Esophagus squamous epithelium (tissue), 5 donors: ENCODE measurements at places on chromosomes 1 and 21.

GRCh38 chr1:221766210-221766609, 24.3 kb upstream of the DUSP10 start:
- DNase-seq: no peak

DNA sequence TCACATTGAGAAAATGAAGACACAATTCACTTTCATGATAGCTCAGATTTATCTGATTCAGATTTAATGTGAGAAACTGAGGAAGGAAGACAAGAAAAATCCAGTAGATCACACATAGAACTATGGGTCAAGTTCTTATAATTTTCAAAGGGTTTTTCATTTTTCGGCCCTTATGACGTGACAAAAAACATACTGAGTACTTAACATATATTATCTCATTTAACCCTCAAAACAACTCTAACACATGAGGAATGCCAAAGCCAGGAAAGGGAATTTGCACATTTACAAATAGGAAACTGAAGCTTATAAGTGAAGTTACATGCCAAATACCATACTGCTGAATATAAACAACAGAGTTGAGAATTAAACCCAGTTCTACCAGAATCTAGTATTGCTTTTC, 27.6 kb downstream of the SOD1 start:
- DNase-seq: no peak

DNA sequence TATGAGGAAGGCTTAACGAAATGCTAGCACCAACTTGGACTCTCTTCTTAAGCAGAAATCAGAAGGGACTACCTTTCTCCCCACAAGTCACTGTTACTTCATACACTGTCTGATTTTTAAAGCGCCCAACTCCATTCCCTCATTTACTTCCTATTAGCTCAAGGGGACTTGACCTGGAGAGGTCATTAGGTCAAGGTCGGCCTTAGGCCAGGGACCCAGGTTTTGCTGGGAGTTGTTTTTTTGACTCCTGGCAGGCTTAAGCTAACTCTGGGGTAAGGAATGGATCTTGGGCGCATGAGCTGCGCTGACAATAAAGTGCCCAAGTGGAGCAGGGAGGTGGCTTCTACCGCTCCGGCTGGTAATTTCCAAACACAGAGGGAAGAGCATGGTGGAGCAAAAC, 16.8 kb downstream of the ADAR start:
- no peak for DNase-seq

DNA sequence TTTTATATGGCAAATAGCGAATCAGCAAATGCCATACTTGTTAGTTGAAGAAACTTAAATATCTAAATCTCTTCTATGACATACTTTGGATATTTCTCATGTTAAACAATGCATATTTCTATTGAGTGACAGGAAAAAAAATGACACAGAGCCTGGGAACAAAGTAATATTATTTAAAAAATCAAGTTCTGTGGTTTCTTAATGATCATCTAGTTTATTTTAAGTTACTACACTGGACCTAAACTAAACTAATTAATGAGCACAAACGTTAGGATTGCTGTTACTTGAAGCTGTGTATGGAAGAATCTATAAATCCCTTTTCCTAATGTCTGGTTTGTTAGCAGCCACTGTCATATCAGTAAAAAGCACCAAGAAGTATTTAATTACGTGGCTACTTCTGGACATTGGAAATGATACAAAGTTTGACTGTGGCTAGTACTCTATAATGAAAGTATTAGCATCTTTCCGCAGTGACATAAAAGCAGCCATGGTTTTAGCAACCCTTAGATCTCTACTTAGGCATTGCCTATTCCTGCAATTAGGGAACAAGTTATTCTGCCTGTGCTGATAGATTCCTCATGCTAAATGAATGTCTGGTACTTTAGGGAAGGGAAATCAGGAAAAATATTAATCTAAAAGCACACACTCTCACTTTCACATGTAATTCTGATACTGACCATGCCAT, 981.7 kb upstream of the B3GALT2 start:
- DNase-seq: no peak

DNA sequence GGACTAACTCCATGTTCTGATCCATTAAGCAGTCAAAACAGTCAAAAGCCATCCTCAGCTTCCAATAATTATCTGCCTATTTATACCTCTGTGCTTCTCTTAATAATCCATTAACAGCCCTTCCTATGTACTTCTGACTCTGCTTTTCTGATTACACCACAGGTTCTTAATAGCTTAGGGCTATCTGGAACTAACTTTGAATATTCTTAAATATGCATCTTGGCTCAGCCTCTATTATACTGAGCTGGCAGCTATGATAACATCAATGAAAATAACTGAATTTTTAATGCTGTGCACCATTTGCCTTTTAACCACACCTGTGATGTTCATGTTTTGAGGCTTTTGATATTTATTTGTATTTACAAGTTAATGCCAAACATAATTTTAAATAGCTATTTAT, 175.9 kb downstream of the DPYD start:
- DNase-seq: no peak

DNA sequence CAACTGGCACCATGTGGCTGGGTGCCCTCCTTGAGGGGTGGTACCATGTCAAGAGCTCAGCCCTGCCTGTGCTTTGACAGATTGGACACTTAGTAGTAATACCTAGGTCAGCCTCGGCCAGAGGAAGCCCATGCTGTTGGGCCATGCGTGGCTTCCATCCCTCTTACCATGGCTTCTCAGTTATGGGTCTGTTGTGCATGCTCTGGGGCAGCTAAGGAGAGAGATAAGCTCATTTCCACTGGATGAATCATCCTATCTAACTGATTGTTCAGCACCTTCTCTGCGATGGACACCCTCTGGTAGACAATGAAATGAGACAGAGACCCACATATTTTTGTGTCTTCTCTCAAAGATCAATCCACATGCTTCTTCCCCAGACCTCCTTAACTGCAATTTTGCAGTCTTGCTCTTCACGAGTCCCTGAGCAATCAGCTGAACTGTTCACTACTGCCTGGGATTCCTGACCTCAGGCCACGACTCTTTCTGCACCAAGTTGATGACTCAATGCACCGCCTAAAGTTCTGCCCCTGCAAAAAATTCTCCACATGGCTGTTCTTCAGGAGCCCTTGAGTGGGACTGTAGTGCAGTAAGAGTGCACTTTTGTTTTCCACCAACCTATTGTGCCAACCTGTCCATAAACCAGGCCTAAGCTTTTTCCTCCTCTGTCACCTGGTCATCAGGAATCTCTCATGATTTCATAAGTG, 6.9 kb upstream of the TRIM62 start:
- no peak for DNase-seq

DNA sequence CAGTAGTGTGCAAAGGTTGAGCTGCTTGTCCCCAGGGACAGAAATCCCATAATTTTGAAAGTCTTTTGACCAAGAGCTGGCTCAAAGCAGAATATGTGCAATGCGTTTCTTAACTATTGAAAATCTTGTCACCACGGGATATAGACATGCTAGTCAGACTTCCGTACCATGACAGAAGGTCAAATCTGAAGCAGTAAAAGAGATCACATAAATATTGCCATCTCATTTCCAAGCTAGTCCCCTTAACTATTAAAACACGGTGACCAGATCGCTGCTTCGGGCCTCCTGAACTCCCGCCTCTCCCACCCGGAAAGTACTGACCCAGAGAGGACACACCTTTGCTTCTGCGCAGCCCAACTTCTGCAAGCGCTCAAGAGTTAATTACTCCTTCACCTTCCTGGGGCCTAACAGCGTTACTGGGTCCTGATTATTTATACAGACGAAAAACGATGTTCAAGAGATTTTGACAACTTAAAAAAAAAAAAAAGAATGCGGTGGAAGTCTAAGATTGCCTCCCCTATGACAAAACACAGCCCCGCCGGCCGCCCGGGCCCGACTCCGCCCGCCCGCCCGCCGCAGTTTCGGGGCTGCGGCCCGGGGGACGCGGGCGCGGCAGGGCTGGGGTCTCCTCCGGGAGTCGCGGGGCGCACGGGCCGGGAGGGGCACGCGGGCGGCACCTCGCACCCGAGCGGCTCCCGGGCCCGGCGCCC, 692 bp downstream of the SORT1 start:
- DNase-seq: no peak
